ENCODE measurements at places on chromosomes 1 and 21.

DNA sequence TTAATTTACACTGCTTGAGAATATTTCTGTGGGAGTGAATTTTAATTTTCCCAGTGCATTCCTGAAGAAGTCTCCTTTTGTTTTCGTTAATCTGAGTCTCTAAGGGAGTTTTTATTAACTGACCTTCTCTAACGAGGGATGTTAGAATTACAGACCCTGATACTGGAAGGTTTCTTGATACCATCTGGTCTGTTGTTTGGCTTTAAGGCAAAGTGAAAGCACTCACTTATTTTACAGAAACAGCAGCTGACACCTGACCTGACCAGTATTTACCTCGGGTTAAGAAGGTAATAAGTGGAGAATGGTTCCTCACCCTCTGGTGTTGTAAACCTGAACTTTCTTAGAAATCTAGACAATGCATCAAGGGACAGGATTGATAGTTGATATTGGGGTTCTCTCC lies 12.4 kb downstream of the CDC14A start:
- DNase-seq: no peak

DNA sequence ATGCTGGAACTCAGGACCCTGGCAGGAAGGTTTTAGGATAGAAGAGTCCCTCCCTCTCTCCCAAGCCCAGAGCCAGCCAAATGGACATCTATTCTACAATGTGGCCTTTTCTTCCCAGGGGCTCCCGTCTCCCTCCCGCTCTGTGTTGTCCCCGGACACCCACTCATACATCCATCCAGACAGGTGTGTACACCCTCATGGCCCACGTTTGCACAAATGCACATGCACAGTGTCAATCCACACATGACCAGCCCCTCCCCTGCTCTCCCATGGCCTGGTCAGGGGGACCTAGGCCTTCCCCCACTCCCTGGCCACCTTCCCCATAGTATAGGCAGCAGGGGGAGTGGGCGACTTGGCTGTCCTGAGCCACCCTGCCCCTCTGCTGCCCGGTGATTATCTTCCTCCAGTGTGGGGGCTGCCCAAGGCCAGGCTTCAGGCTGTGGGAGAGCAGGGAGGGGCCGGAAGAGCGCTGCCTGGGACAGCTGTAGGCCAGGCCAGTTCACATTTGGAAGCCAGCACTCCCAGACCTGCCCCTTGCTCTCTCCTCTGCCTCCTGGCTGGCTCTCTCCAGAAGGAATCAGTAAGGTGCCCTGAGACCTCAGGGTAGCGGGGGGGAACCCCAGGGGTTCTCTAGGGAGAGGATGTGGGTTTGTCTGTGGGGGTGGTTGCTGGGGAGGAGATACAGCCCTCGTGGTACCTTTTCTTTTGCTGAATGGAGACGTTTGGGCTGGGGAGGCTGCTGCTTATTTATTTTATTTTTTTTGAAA lies 4.1 kb upstream of the PTPN7 start:
- DNase-seq: no peak

DNA sequence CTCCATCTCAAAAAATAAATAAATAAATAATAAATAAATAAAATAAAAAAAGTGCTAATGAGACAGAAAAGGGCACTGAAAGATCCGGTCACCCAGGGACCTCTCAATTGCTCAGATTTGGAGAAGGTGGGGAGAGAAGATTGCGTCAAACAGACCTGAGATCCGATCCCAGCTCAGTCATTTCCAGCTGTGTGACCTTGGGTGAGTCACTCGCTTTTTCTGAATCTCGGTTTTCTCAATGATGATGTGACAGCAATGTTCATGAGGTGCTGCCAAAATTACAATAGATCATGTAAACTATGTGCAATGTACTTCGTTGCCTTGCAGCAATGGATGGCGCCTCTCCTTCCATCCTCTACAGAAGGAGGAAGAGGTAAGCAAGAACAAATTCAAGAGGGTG lies 11.1 kb upstream of the MEF2D start:
- peak; percentile 21 for DNase-seq

GRCh38 chr21:15051644-15052458 lies 12.9 kb downstream of the NRIP1 start:
- DNase-seq: peak; percentile 33

GRCh38 chr1:38353956-38354355 lies 307.4 kb upstream of the POU3F1 start:
- no peak for DNase-seq

- no peak for DNase-seq
Measured at GRCh38 chr1:158103861-158104522, 76.7 kb upstream of the CD1D start.

DNA sequence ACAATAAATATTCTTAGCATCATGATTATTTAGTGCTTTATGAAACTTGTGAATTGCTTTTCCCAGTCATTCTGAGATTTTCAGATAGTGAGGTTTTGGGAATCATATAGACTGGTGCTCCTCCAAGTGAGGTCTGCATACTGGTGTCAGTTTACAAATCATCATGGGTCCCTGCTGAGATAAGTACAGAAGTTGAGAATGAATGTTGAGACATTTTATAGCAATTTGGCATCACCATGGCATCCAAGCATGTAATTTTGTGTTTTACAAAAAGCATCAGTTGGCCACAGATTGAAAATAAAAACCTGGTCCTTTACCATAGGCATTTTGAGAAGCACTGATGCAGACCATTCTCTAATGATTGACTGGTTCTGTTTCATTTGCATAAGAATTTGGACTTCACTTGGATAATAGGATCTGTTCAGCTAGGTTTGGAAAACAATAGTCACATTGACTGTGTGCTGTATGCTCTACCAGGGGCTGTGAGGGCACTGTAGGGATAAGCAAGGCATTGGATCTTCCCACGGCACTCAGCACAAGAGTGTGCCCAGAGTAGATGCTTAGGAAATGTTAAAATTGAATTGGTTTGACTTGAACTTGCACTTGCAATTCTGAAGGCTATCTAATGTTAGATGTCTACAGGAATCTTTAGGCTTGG lies 79.0 kb upstream of the JUN start:
- DNase-seq: no peak

- peak; percentile 67 for DNase-seq
Measured at GRCh38 chr1:113192242-113192641, 119.2 kb downstream of the LRIG2 start.

DNA sequence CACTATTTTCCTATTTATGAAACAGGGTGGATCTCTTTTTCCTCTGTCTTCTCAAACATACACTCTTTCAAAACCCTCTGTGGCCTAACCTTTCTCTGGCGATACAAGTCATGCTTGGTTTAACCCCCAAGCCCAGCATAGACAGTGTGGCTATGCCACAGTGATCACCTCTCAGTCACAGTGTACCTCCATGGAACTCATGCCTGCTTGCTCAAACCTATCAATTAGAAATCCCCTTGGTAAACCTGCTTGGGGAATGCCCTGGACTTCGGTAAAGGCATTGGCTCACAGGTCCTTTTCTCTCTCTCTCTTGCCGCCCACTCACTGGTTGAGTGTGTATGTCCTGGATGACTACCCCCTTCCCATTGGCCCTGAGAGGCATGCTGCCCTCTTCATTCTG lies 147.5 kb downstream of the CYYR1 start:
- DNase-seq: no peak

- DNase-seq: peak; percentile 38
Measured at GRCh38 chr1:37901191-37901892, 42.0 kb upstream of the MTF1 start.

DNA sequence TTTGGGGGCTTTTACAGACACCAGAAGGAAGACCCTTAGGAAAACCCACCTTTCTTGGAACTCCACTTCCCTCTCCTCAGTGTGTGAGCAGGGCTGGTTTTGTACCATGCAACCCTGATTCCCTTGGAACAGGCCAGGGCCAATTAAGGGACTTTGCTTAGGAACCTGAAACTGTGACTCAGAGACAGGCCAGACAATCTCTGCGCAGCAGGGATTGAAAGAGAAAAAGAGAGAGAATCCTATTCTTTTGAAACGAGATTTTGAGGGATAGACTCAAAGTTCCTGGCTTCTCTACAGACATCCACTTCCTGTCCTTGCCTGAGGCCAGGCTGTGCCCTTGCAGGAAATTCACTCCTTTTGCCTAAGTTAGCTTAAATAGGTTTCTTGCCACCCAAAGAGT lies 23.1 kb upstream of the C1orf198 start:
- no peak for DNase-seq

DNA sequence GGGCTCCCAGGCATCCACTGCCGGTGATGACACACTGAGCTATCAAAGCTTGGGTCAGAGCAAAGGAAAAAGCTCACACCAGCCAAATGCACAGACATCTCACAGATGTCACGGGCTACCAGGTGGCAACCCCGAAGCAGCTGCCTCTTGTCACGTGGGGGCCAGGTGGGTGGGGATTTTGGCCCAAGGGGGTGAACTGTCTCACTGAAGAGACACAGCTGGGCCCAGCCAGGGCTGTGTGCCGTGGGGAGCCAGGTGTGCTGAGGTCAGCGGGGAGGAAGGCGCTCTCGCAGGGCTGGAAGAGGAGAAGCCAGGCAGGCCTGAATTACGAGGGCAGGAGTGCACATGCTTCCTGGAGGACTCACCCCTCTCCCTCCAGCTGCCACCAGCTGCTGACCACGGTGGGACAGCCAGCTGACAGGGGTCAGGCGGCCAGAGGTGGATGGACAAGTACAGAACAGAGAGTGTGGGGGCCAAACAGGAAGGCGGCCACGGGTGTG lies 32.4 kb downstream of the KCNN3 start:
- no peak for DNase-seq

DNA sequence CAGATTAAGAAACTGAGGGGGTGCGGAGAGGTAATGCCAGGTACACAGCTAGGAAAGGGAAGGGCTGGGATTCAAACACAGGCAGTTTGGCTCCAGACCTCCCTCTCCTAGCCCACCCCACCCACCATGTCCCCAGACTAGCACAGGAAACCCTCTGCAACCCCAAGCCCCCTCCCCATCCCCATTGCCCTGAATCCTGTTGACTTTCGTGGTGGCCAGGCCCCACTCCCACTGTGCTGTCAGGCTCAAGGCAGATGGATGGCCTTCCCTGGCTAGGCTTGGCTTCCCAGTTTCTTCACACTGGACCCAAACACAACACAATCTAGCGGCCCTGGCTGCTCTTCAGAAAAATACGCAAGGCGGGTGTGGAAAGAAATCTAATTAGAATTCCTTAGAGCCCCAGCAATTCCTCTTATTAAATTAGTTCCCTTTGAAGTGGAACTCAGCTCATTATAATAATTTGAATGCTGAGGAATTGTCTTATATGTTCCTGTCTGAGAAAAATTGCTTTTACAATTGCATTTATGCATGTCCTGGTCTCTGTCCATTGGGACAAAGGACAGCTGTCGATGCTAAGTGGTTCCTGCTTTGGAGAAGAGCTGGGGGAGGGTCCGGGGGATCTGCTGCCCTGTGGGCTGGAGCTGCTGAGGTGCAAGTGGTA lies 97.4 kb downstream of the SYF2 start:
- DNase-seq: no peak

- no peak for DNase-seq
Measured at GRCh38 chr1:214327514-214327913, 46.6 kb downstream of the SMYD2 start.

DNA sequence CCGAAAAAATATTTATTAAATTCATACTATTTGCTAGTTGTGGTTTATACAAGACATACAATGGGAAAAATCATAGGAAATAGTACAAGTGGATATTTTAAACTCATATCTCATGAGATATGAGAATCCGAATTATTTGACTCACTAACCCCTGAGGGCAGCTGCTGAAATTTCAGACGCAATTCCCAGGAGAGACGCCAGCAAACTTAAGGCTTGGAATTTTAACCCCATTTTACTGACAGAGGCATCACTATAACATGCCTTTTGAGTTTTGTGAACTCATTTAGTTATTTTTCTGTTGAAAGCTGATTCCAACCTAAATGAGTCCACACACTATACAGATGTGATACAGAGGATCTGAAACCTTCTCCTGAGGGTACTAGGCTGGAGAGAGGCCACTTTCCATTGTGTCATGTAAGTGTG lies 5.9 kb upstream of the MROH9 start:
- DNase-seq: no peak

DNA sequence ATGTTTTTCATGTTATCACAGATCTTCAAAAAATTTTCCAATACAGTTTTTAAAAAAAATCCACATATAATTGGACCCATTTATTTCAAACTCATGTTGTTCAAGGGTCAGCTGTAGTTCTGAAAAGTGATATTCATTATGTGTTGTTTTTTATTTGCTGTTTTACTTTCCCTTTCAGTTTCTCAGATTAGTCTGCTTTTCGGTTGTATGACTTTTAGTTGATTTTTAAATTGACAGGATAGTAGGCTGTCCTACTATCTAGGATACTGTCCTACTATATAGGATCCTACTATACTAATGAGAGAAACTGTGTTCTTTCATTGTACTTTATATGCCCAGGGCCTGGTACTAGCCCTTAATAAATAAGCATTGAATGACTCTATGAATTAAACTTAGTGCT lies 33.6 kb upstream of the GPR52 start:
- no peak for DNase-seq

DNA sequence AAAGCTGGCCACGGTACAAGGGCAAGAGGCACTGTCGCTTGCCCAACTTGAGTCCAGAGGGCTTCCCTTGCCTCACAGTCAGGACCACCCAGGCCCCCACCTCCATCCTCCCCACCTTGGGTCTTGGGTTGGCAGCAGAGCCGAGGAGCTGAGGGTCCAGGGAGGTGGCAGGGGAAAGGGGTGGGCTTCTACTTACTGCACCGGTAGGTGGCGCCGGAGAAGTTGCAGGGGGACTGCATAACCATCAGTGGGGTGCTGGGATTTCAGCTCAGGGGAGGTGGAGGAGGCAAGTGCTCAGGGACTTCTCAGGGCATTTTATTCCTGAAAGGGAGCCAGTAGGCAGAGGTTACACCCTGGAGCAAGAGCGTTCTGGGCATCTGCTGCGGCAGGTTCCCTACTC lies 44.0 kb downstream of the TRIM62 start:
- DNase-seq: no peak

- DNase-seq: no peak
Measured at GRCh38 chr1:33025180-33025569, 11.5 kb downstream of the AK2 start.

DNA sequence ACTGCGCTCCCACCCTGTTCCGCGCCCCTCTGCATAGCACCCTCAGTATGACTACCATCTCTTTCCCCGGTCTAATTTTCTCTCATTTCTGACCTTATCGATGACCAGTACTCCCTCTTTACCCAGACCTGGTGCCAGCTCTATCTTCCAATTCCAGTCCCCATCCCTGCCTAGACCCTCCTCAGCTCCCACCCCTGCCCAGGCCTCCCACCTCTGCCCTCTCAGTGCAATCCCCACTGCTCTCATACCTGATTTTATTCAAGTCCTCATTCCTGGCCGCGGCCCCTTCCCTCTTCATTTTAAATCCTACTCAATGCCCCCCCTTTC lies 1.3 kb downstream of the USP24 start:
- no peak for DNase-seq

- DNase-seq: peak; percentile 59
Measured at GRCh38 chr1:68782890-68783289, 286.0 kb upstream of the DEPDC1 start.

DNA sequence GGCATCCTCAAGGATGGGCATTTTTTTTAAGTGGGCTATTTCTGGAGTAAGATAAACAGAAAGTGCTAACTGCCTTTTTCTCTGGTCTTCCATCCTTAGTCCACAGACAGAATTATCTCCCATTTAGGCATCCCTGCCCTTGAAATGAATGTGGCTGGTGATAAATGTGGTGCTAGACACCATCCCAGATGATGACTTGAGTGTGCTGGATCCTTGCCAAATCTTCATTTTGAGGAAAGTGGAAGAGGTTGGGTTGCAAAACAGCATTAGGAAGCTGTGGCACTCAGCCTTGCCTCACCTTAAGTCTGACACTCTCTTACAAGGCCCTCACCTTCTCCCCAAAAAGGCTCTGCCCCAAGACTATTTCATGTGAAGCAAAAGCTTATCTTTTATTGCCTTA lies 19.2 kb downstream of the MAB21L3 start:
- peak; percentile 6 for DNase-seq
